Heart right ventricle (tissue), 16 donors: ENCODE measurements at places on chromosomes 11 and 22.

- DNase-seq = no peak
These were observed 492.4 kb upstream of the CCDC90B start for GRCh38 chr11:83778596-83778995.

- peak; percentile 76 for DNase-seq
These were observed 81.6 kb downstream of the CCDC81 start for GRCh38 chr11:86456075-86456939.

- DNase-seq = no peak
These were observed 22.1 kb upstream of the ASCC2 start for GRCh38 chr22:29860006-29860766.

DNA sequence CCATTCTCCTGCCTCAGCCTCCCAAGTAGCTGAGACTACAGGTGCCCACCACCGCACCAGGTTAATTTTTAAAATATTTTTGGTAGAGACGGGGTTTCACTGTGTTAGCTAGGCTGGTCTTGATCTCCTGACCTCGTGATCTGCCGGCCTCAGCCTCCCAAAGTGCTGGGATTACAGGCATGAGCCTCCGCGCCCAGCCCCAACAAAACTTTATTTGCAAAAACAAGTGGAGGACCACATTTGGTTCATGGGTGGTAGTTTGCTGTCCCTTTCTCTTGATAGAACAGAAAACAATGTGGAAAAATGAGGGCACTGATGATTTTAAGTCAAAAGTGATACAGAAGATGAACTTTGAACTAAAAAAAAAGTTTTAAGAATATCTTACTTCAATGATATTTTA is 121.8 kb upstream of the SERPIND1 start:
- DNase-seq = no peak

DNA sequence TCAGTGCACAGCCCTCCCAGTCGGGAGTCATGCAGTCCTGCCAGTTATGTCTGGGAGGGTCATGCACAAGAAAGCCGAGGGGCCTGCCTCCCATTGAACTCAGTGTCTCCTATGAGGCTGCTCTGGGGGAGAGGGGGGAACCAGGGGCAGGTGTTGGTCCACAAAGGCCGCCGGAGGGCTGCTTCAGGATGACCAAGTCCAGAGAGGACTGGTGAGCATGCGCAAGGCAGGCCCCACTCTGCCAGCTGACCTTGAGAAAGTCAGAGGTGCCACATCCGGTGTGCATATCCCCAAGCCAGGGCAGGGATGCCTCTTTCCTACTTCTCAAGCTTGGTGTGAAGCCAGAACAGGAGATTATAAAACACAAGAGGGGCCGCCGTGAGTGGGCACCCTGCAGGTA is 4.4 kb downstream of the SCN4B start:
- no peak for DNase-seq

- no peak for DNase-seq
These were observed 809.2 kb downstream of the TBC1D22A start for GRCh38 chr22:47571616-47572015.

GRCh38 chr11:131397675-131398074 is 27.3 kb downstream of the NTM start:
- DNase-seq = no peak

DNA sequence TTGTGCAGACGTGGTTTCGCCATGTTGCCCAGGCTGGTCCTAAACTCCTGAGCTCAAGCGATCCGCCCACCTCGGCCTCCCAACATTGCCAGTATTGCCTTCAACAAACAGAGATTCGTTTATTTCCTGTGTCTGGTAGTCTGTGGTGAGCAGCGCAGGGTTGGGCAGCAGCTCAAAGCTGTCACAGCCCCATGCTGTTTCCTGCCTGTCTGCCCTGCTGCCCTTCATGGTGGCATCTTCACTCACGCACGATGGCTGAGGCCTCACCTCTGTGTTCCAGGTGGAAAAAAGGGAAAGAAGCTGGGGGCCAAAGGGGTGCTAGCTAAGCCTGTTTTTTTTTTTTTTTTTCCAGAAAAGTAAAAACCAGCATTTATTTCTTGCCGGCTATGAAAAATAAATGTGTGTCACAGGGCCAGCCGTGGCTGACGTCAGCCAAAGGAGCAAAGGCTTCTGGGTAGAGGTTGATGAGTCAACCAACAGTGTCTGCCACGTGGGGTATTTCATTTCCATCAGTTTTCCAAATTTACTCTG is 28.8 kb downstream of the TBC1D22A start:
- DNase-seq = peak; percentile 48

GRCh38 chr22:33842006-33842354 is 78.3 kb downstream of the LARGE1 start:
- no peak for DNase-seq

DNA sequence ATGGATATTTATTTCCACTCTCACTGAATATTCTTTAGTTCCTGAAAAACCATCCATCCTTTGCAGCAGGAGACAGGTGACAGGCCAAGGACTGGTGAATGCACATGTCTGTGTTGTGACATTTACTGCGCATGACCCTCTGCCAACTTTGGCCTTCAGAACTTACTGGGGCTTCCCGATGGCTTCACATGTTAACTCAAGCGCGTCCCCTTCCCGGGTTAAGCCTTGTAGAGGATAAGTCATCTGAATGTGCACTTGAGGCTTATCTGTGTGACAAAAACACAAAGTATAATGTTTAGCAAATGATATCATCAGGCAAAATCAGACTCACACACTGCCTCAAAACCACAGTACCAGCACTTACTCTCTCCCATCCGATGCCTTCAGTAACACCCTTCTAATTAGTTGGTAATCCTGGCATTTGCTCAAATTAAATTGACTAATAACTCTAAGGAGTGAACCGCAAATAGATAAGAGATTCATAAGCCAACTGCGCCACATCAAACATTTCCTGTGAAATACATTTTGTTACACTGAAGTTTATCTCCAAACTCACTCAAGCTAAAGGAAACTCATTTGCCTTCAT is 286.4 kb downstream of the CADM1 start:
- DNase-seq = no peak

DNA sequence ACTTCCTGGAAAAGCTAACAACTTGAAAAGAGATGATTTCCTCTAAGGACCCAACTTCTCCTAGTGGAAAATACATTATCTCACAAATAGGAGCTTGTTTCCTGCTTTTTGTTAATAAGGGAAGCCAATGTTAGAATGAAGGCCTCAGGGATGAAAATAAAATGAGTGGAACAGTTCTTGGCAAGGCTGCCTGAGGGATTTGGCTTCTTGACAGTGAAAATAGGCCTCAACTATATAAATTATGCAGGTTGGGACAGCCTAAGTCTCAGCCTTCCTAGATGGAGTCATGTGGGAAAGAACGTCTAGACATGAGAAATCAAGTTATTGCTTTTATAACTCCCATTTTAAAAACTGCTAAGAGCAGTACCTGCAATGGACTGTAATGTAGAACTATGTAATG is 92.8 kb upstream of the FIBIN start:
- no peak for DNase-seq

DNA sequence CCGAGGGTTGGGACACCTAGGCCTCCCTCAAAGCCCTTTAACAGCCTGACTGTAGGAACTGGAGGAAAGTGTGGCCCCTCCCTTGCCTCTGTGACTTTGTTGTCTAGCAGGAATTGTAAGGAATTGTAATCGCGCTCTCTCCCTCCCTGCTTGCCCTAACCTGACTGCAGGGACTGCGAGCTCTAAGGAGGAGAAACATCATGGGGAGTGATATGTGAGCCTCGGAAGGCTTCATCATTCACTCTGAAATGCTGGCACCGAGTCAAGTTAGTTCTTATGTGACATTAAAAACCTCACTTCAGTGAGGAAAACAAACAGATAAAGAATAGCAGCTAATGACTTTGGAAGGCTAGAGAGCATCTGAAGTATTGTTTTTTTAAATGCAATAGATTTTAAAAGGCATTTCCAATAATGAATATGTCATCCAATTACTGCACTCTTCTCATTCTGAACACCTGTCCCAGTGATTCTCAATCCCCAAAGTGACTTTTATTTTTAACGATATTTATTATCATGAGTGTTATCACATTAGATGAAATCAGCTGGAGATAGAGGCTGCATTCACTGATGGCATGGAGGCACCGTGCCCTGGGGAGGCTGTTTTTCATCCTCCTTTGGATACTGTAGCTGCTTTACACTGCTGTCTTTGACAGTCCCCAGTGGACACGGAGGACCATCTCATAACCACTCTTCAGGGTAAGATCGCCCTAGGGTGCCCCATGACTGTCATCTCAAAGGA is 58.5 kb upstream of the NTM start:
- DNase-seq = no peak

- no peak for DNase-seq
These were observed 11.6 kb downstream of the LMNTD2 start for GRCh38 chr11:548700-549603.

DNA sequence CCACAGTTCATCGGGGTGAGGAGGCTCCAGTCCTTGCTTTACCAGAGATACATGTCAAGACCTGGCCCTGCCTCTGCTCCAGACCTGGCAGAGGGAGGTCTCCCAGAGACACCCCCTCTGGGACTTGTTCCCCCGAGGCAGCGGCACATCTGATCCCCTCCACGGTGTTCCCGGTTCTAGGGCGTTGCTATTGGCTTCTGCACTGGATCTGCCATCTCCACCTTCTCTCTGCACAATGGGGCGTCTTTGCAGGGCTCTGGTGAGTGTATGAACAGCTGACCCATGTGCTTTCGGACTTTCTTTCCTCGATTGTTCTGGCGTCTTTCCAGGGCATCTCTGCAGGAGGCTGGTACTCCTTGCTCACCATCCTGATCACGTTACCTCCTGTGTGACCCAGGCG is 930.4 kb downstream of the TBC1D22A start:
- DNase-seq = no peak

- no peak for DNase-seq
These were observed 34.6 kb upstream of the SHANK2 start for GRCh38 chr11:71286701-71287643.

DNA sequence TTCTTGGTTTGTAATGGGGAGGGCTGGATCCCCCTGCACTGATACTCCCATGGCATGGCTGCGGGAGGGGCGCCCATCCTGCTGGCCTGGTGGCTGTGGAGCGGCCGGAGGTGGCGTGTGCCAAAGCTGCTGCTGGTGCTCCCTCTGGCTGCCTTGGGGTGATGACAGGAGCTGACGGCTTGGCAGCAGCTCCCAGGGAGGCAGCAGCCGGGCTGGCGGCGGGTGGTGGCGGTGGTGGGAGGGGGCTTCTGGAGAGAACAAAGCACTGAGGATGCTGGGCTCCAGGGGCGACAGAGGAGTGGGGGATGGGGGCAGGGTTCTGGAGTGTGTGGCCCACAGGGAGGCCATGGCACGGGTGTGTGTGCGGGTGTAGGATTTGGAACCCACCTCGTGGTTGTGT is 11.4 kb upstream of the MPPED1 start:
- DNase-seq = peak; percentile 32

DNA sequence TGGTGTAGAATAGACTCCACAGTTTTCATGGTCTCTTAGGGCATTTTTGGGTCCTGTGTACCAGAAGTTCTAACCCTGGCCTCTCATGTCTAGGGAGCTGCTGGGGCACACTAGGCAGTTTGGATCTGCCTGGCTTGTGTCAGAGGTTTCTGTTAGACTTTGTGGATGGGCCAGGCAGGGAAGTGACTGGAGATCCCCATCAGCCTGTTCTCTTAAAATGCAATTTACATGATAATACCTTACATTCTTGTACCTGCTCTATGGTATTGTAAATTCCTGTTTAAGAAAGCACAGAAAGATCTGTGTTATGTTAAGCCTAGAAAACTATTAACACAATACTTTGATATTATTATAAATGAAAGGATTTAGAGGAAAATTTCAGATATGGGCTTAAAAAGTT is 104.0 kb downstream of the ARHGAP42 start:
- DNase-seq = no peak

- DNase-seq = no peak
These were observed 8.7 kb downstream of the MS4A15 start for GRCh38 chr11:60765355-60765754.

- DNase-seq = no peak
These were observed 19.7 kb downstream of the CDPF1 start for GRCh38 chr22:46230262-46230901.

DNA sequence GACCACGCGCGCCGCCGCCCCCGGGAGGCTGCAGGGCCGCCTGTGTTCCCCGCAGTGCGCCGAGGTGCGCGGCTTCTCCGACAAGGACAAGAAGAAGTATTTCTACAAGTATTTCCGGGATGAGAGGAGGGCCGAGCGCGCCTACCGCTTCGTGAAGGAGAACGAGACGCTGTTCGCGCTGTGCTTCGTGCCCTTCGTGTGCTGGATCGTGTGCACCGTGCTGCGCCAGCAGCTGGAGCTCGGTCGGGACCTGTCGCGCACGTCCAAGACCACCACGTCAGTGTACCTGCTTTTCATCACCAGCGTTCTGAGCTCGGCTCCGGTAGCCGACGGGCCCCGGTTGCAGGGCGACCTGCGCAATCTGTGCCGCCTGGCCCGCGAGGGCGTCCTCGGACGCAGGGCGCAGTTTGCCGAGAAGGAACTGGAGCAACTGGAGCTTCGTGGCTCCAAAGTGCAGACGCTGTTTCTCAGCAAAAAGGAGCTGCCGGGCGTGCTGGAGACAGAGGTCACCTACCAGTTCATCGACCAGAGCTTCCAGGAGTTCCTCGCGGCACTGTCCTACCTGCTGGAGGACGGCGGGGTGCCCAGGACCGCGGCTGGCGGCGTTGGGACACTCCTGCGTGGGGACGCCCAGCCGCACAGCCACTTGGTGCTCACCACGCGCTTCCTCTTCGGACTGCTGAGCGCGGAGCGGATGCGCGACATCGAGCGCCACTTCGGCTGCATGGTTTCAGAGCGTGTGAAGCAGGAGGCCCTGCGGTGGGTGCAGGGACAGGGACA is 2.7 kb downstream of the NLRP6 start:
- peak; percentile 3 for DNase-seq

DNA sequence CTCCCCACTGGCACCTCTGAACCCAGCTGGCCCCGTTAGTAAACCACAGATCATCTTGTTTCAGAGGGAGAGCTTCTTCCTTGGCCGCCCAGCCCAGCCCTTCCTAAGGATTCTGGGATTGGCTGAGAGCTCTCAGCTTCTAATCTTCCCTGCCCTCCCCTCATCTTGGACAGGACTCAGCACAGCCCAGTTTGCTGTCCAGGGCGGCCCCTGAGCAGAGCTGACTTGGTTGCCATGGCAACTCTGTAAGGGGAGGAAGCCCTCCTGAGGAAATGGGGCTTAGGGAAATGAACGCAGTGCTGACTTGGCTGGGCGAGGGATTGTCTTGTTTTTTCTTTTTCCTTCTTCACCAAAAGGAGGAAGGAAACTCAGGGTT is 4.6 kb downstream of the APOL4 start:
- peak; percentile 74 for DNase-seq

GRCh38 chr11:9625162-9625561 is 38.7 kb upstream of the SWAP70 start:
- DNase-seq = no peak

DNA sequence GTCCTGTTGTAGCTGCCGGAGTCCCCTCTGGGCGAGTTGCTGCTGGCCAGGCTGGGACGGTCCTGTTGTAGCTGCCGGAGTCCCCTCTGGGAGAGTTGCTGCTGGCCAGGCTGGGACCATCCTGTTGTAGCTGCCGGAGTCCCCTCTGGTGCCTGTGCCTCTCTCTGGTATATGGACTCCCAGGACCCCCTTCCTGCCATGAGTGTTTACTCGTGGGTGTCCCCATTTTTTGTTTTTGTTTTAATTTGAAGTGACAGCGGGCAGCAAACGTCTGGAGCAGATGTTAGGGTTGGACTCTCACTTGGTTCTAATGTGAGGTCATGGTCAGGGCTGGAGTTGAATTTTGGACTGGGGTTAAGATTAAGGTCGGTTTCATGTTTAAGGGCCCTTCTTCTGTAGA is 14.2 kb downstream of the SHANK3 start:
- no peak for DNase-seq
